ENCODE measurements at places on chromosomes 12 and 14.

- DNase-seq, result no peak
These were observed 200.9 kb upstream of the CAND1 start for GRCh38 chr12:67068204-67068731.

DNA sequence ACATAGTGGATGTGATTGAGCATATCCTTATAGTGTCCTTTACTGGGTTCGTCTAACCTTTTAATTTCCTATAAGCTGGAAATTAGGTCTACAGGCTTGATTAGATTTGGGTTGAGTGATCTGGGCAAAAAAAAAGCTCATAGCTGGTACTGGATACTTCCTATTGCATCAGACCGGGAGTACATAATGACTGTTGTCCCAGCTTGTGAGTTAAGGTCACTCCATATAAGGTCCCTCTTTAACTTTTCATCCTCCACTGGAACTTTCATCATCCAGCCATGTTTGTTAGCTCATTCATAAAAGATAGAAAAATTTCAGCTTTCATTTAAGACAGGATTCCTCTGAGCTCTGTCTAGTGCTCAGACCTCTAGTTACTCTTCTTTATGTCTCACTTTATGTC is 80.8 kb downstream of the C14orf132 start:
- no peak for DNase-seq

DNA sequence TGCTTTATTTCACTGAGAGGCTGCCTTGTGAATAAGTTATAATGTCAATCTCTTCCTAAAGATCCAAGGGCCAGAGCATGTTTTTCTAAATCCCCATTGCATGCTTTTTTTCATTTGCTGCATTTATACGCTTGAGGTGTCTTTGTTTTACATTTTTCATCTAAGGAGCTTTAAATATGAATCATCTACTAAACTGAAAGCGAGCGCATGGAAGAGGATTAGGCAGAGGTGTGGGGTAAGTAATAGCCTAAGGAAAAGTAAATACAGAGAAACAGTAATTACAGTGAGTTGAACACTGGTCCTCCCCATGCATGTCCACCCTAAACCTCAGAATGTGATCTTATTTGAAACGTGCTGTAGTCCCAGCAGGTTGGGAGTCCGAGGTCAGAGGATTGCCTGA is 76.4 kb upstream of the METAP2 start:
- DNase-seq, result no peak

DNA sequence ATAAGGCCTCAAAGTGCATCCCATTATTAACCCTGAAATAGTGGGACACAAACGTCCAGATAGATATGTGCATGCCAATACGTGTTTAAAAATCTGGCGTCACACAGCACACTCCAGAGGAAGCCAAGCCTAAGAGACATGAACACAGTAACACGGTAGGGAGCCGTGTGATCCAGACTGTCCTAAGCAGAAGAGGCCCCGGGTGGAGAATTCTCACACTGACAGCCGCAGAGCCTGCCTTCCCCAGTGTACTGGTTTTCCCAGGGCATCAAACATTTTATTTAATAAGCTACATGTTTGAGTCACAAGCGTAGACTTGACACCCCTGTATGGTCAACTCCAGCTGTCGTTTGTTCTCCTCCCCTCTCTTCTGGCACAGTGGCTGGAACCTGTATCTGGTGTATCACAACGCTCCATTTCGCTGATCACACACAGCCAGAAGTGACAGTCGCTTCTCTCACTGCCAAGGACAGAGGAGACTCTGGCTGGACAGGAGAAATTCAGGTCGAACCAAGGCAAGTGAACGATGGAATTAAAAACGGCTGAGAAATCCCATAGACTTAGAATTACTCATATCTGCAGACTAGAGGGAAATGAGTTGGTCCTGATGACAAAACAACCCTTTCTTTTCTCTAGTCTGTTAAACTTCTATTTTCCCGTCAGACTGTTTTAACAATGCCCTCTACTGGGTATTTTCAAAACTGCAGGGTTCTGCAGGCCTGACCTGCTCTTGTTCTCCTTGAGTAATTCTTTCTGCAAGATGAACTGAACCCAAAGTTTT is 359.9 kb downstream of the RGS6 start:
- DNase-seq, result no peak

DNA sequence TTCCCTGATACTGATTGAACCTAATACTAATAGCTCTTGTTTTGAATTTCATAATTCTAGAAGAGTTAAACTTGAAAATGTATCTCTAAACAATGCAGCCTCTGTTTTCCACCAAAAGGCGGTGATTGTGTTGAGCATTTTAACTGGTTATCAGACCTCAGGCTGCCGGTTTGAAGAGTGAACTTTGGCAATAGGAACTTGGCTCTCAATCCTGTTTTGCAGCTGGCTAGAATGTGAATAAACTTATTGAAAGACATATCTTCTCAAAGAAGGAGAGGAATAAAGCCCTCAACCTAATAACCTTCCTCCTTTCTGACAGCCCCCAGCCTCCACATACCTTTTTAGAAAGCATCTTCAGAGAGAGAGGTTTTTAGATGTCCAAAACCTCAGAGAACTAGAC is 105.4 kb downstream of the SRGAP1 start:
- DNase-seq, result no peak

DNA sequence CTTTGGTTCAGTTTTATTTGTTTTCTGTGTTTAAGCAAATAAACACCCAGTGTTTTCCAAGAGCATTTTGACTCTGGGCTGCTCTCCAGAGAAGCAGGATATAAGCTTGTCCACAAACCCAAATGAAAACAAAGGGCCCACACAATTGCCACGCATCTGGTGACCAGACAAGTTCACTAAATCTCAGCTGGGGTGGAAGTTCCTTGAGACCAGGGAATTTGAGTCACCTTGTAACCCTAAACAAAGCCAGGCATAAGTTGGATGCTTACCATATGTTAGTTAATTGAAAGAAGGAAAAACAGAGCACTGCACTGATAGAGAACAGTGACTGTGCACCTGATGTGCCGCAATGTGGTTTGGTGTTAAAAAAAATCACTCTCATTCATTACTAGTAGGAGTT is 1.6 kb upstream of the TXNRD1 start:
- DNase-seq, result no peak

DNA sequence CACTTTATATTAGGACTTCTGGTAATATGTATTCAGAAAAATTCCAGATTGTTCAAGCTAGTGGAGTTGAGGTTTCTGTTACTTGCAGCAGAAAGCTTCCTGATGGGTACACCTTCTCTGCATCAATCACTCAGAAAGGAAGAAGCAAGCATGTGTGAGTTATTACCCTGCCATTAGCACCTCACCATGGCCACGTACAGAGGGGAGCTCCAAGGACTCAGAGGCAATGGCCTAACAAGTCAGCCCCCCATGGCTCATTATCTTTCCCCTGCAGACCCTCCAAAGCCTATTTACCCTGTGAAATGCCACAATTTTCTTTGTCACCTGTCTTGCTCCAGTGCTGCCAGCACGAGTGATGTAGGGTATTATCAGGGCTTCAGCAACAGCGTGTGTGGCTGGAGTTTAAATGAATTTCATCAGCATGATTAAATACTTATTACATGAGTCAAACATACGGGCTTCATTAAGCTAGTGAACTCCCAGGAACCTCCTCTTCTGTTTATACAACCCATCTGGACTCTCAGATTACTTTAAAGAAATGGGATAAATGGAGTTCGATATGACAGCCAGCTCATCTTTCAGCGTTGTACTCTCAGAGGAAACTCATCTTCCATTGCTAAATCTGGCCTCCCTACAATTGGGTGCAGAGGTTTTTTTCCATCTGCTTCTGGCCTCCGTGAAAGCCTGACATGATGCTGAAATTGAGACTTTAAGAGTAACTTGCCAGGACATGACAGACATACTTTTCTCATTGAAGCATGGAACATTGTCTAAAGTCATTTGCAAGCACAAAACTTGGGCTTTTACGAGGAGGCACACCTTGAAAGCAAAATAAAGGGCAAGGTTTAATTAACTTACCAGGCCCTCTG is 135.9 kb downstream of the TMEM30B start:
- no peak for DNase-seq

GRCh38 chr14:76212242-76212641 is 60.5 kb downstream of the GPATCH2L start:
- DNase-seq, result no peak

DNA sequence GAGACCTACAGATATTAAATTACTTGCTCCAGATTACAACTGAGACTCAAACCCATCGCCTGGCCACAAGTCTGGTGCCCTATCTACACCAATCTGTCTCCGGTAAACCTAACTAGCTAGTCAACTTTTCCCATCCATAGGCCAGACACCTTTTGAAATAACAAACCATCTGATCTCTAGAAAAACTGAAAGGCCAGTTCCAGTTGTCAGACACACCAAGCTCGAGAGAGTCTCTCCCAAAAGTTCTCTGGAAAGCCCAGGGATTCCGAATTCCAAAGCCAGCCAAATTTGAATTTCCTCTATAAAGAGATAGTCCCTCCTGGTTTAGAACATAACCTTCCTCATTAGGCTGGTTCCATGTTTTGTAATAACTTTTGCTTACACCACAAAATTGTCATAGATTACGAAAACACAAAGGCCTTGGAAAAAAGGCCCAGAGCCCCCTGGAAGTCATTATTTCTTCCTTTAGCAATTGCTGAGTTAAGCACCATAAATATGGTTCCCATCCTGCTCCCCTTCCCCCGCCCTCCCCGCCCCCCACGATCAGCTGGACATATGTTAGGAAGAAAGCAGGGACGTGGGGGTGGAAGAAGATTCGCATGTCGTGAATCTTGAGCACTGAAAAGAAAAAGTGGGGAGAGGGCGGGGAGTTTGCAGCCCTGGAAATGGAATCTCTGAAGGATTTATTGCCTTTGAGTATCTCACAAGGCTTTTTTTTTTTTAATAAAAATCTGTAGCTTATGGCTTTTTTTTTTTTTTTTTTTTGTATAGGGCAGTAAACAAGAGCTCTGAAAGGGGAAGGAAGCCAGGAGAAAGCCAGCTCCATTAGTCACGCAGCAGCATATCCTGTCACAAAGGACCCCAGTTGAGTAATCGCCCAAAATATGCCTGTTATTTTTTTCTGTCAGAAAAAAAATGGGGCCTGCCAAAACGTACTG is 110.4 kb downstream of the ZFP36L1 start:
- DNase-seq, result no peak

- DNase-seq, result no peak
These were observed 7.9 kb upstream of the POU6F1 start for GRCh38 chr12:51225771-51226170.

DNA sequence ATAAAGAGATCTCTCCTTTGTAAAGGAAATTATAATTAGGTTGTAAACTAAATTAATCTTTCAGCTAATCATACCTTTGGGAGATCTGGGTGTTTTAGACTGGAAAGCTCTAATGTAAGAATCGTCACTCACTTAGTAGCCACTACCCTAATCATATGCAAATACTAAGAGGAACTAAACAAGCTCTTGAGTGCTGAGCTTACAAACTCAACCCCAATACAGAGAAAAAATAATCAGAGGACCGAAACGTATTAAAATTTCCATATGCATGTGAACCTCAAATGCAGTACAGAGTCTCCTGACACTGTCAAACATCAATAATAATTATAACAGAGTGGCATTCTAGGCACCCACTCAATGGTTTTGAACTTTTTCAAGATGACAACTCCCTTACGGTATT is 235.3 kb upstream of the FOXN3 start:
- no peak for DNase-seq

DNA sequence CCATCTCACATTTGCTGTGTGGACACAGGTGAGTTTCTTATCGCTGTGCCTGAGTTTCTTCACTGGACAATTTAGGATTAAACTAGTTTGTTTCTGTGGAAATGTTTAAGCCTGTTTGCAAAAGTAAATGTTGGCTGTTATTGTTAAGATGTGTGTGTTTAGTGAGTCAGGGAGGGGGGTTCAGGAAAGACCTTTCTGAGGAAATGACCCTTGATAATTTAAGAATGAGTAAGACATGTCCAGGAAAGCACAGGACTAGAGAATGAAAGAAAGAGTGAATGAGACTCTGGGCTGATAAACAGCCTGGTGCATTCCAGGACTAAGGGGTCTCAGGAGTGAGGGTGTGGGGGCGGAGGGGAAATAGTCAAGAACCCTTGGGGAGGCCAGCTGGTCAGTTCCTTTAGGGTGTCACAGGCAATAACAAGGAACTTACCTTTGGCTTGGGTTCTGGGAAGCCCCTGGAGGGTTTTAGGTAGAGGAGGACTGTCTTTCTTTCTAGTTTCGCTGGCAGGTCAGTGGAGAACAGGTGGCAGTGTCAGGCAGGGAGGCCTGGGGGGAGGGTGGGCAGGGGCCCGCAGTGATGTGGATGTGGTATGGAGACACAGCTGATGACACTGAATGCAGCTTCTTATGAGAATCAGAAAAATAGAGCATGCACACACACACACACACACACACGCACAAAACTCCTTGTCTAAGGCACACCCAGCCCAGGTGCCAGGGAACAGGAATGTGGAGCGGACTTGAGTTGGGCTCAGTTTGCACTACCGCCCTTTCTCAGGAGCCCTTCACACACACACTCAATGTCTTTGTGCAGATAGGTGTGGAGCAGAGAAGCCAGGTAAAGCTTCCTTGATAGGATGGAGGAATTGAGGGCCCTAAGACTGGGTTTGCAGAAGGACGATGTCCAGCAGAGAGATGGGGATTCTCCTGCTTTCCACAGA is 1005.5 kb downstream of the VRK1 start:
- DNase-seq, result no peak

- no peak for DNase-seq
These were observed 27.4 kb upstream of the KLRB1 start for GRCh38 chr12:9634969-9635754.

DNA sequence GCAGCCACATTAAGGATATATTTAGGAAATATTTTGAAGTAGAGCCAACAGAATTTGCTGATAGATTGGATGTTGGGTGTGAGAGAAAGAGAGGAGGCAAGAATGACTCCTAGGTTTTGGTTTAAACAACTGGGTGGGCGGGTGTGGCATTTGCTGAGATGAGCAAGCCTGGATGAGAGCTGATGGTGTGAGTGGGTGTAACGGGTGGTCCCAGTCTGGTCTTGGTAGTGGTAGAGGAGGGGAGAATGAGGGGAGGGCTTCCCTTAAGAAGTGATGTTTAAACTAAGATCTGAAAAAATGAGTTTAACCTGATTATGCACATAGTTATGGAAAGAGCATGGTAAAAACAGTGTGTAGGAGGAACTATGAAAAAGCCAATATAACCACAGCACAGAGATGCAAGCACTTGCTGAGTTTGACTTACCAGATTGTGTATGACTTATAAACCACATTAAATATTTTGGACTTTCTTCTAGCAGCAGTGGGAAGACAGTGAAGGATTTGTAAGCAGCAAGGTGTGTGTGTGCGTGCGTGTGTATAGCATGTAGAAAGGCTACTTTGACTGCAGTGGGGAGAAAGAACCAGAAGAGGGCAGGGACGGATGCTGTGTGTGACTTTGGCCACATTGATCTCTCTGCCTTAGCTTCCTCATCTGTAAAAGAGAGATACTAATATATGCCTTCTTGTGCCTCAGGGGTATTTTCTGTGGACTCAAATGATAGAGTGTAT is 139.7 kb downstream of the PRIMA1 start:
- no peak for DNase-seq

Data from stimulated activated CD8-positive, alpha-beta memory T cell treated with anti-CD3 and anti-CD28 coated beads, Interleukin-4, amount 100 ng/mL, for 1 hour (primary cell).